ENCODE measurements at places on chromosomes 4 and X.
A peak's percentile ranks its signal among the peaks of the same experiment; 100 is the strongest.

GRCh38 chr4:81326581-81326980 is 111.6 kb upstream of the PRKG2 start:
- no peak for DNase-seq

GRCh38 chr4:138267835-138268234 is 25.7 kb upstream of the SLC7A11 start:
- no peak for DNase-seq

GRCh38 chrX:129606918-129607317 is 47.8 kb downstream of the APLN start:
- DNase-seq = peak; percentile 68

- DNase-seq = no peak
These were observed 28.9 kb downstream of the CPEB2 start for GRCh38 chr4:15031197-15031596.

- no peak for DNase-seq
These were observed 230.9 kb upstream of the TEX13A start for GRCh38 chrX:105451401-105451800.

- DNase-seq = no peak
These were observed 174.7 kb upstream of the FAT1 start for GRCh38 chr4:186898367-186898766.

GRCh38 chr4:44145868-44146267 is 302.7 kb downstream of the KCTD8 start:
- no peak for DNase-seq

Measured in CD4-positive, alpha-beta T cell treated with Interferon alpha-2 for 1 hour (primary cell).